ENCODE measurements at places on chromosomes 3 and 15. TPM values are rescaled to one million over a fixed set of nuclear protein-coding genes. Genes with fewer than 3 reads are reported as not detected.

Gene CLDN16
- total RNA-seq = 0.11 TPM

Gene IFT57
- 52.5 TPM for total RNA-seq

Gene PSMD2
- total RNA-seq = 223 TPM

GRCh38 chr15:52735231-52736089 is 54.7 kb downstream of the ONECUT1 start:
- peak; percentile 56 for DNase-seq
- H3K4me1 ChIP-seq = no peaks in the 10 kb centered on the region
- no peaks in the 10 kb centered on the region for H3K36me3 ChIP-seq
- no peak overlapping the region for H3K4me3 ChIP-seq
- H3K27ac ChIP-seq = no peak overlapping the region

GRCh38 chr3:38587548-38588131 is 61.8 kb downstream of the SCN5A start:
- no peak overlapping the region for H3K27ac ChIP-seq
- no peaks in the 10 kb centered on the region for H3K36me3 ChIP-seq
- DNase-seq = peak; percentile 31
- H3K4me1 ChIP-seq = peaks cover 5% of the 10 kb centered on the region
- H3K27me3 ChIP-seq = peaks cover 24% of the 10 kb centered on the region
- H3K4me3 ChIP-seq = no peak overlapping the region

- H3K4me1 ChIP-seq = peaks cover 4% of the 10 kb centered on the region
- peaks cover 12% of the 10 kb centered on the region for H3K36me3 ChIP-seq
- DNase-seq = no peak
Measured at GRCh38 chr15:51766341-51766740, 14.9 kb downstream of the TMOD2 start.

DNA sequence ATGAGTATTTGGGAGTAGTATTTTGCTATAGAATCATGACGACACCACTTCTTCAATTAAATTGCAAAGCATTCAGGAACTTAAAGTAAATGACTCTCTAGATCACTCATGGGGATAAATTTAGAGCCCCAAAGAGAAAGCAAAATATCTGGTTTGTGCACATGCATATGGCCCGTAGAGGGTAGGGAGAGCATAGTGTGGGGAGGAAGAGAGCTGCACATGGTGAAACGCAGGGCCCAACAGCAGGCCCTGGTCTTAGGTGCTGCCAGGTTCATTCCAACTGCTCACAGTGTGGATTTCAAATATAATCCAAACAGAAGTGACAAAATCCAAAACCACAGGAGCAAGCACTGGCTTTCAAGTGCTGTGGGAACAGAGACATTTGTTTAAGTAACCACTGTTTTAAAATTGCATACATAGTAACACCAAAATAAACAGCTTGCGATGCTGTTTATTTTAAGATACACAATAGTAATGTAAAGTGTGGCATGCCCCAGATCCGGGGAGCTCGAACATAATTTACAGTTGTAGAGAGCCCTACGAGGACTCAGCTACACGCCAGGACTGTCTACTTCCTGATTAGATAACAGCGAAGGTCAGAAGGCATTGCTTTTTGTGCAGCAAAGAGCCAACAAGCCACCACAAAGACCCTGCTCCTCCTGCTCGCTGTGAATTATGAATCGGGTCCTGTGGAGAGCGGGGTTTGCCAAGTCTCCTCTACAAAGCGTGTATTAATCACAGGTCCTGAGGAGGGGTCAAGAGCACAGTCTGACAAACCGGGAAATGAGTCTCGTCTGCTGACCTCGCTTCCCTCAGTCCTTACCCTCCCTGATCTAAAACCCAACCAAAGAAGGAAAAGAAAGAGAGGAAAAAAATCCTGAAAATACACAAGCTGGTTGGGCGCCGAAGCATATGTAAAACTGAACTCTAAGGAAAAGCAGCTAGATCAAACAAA is 80.6 kb downstream of the MEIS2 start:
- no peaks in the 10 kb centered on the region for H3K27me3 ChIP-seq
- peak overlapping the region; percentile 29 for H3K4me3 ChIP-seq
- no peak for DNase-seq
- H3K4me1 ChIP-seq = peaks cover 76% of the 10 kb centered on the region
- H3K27ac ChIP-seq = peak overlapping the region; percentile 83

- no peak overlapping the region for H3K27ac ChIP-seq
- H3K27me3 ChIP-seq = no peaks in the 10 kb centered on the region
- no peaks in the 10 kb centered on the region for H3K36me3 ChIP-seq
- H3K4me3 ChIP-seq = no peak overlapping the region
- peaks cover 19% of the 10 kb centered on the region for H3K4me1 ChIP-seq
Measured at GRCh38 chr3:118987477-118987876, 47.2 kb downstream of the IGSF11 start.

- DNase-seq = no peak
- no peaks in the 10 kb centered on the region for H3K27me3 ChIP-seq
- no peak overlapping the region for H3K4me3 ChIP-seq
- H3K27ac ChIP-seq = peak overlapping the region; percentile 69
- no peaks in the 10 kb centered on the region for H3K4me1 ChIP-seq
Measured at GRCh38 chr15:57283774-57284503, 92.4 kb upstream of the CGNL1 start.

DNA sequence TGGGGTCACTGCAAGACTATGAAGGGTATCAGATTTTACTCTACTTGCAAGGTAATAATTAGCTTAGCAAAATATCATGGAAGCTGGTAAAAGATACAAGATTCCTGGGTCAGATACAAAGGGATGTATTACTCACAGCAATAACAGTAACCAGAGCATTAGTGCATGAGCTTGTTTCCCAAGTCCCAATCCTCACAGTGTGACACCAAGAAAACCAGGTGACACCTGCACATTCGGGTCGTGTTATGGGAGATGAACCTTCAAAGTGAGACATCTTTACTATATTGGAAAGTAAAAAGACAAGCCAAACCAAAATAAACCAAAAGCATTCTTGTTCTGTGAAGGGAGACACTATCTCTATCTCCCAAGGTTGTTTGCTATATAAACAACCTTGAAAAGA is 528.7 kb upstream of the TGFBR2 start:
- no peak for DNase-seq
- H3K4me3 ChIP-seq = no peak overlapping the region
- peaks cover 26% of the 10 kb centered on the region for H3K36me3 ChIP-seq

- peaks cover 4% of the 10 kb centered on the region for H3K4me1 ChIP-seq
- no peaks in the 10 kb centered on the region for H3K27me3 ChIP-seq
- no peaks in the 10 kb centered on the region for H3K36me3 ChIP-seq
- no peak for DNase-seq
Measured at GRCh38 chr3:57065588-57065987, 5.1 kb downstream of the SPATA12 start.

DNA sequence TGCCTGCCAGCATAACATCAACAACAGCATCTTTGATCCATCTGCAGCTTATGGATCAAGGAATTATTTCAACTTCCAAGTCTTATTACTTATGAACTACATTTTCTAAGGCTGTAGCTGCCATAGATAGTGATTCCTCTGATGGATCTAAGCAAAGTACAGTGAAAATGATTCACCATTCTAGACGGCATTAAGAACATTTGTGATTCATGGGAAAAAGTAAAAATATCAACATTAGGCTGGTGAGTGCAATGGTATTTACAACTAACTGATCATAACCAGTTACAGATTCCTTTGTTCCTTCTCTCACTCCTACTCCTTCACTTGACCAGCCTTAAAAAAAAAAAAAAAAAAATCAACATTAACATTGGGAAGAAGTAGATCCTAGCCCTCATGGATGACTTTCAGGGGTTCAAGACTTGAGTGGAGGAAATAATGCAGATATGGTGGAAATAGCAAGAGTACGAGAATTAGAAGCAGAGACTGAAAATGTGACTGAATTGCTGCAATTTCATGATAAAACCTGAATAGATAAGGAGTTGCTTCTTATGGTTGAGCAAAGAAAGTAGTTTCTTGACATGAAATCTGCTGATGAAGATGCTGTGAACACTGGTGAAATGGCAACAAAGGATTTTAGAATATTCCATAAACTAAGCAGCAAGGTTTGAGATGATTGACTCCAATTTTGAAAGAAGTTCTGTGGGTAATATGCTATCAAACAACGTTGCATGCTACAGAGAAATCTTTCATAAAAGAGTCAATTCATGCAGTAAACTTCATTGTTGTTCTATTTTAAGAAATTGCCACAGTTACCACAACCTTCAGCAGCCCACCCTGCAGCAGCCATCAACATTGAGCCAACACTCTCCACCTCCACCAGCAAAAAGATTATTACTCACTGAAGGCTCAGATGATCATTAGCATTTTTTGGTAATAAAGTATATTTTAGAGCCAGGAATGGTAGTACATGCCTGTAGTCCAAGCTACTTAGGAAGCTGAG is 22.8 kb downstream of the SLC12A6 start:
- H3K36me3 ChIP-seq = peaks cover 2% of the 10 kb centered on the region
- H3K4me1 ChIP-seq = peaks cover 18% of the 10 kb centered on the region
- no peak overlapping the region for H3K4me3 ChIP-seq
- no peaks in the 10 kb centered on the region for H3K27me3 ChIP-seq
- DNase-seq = no peak

DNA sequence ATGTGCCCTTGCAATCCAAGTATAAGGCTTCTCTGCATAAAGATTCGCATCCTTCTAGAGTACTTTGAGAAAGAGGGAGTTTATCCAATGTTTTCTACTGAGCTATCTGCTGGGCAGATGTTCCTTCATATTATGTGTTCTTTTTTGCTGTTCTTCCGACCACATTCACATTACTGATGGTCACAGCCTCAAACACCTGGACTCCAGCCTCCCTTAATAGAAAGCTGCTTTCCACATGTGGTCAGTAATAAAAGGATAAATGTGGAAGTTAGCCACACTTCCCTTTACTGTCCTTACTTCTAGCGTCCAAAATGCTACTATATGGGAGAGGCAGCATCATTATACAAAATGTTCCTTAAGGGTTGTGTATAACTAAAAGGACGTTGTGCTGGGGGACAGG is 116.9 kb downstream of the CD47 start:
- H3K4me1 ChIP-seq = peaks cover 50% of the 10 kb centered on the region
- H3K27ac ChIP-seq = no peak overlapping the region

GRCh38 chr15:41429003-41429890 is 12.4 kb downstream of the RTF1 start:
- H3K4me1 ChIP-seq = peaks cover 4% of the 10 kb centered on the region
- peak overlapping the region; percentile 21 for H3K27ac ChIP-seq
- H3K36me3 ChIP-seq = peaks cover 19% of the 10 kb centered on the region
- no peak overlapping the region for H3K4me3 ChIP-seq
